ENCODE measurements at places on chromosomes 13 and 19.

- no peak for DNase-seq
Observed at GRCh38 chr19:42306646-42307045, 4.2 kb upstream of the PAFAH1B3 start.

GRCh38 chr19:41997121-41997850 lies 3.3 kb upstream of the ATP1A3 start:
- DNase-seq: no peak

GRCh38 chr19:11069561-11069960 lies 19.7 kb upstream of the LDLR start:
- DNase-seq: no peak

- DNase-seq: no peak
Observed at GRCh38 chr19:8074501-8074900, 21.9 kb downstream of the CCL25 start.

DNA sequence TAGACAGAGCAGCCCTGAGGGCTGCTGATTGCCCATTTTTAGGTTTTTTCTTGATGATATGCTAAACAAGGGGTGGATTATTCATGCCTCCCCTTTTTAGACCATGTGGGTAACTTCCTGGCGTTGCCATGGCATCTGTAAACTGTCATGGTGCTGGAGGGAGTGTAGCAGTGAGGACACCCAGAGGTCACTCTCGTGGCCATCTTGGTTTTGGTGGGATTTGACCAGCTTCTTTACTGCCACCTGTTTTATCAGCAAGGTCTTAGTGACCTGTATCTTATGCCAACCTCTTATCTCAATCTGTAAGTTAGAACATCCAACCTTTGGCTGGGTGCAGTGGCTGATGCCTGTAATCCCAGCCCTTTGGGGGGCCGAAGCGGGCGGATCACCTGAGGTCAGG lies 148.0 kb downstream of the PTPRS start:
- no peak for DNase-seq

GRCh38 chr13:34030782-34031181 lies 212.8 kb downstream of the RFC3 start:
- DNase-seq: no peak

DNA sequence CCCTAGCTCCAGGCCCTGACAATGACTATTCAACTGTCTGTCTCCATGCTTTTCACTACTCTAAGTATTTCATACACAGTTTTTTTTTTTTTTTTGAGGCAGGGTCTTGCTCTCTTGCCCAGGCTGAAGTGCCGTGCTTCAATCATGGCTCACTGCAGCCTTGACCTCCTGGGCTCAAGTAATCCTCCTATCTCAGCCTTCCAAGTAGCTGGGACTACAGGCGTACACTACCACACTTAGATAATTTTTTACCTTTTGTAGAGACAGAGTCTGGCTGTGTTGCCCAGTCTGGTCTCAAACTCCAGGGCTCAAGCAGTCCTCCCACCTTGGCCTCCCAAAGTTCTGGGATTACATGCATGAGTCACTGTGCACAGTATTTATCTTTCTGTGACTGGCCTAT lies 815.4 kb downstream of the DACH1 start:
- no peak for DNase-seq

DNA sequence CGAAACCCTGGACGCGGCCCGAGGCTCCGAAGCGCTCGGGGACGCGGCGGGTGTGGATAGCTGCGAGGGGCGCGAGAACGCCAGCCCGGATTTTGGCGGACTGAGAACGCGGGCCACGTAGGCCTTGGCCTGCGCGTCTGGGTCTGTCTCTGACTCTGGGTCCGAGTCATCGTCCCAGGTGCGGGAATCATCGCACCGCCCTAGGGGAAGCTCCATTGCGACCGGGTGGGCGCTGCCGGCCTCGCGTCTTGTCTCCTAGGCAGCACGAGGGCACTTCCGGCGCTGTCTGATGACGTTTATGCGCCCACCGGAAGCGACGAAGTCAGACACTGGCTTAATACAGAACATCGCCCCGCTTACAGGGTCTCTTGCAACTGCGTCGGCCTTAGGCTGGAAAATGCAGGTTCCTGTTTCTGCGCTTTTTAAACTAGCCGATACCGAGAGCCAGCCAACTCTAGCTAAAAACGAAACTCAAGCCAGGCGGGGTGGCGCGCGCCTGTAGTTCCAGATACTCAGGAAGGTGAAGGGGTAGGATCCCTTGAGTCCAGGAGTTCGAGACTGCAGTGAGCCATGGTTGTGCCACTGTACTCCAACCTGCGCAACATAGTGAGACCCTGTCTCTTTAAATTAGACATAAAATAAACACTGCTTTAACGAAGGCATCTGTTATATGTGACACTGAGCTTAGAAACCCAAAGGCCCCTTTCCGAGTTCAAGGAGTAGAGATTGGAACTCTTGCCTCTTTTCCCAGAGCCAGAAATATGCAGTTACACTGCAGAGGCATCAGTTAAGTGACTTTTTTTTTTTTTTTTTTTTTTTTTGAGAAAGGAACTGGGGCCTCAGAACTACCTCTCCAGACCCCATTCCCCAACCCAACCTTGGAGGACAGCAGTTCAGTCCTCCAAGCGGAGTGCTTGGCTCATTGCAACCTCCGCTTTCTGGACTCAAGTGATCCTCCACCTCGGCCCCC lies at the start of gene FBXW9:
Gene FBXW9, minus strand, starts transcription at position 266 of the 970 bp plus-strand sequence. Its CDS starts 50 bp downstream, at position 216.
- peak; percentile 97 for DNase-seq

DNA sequence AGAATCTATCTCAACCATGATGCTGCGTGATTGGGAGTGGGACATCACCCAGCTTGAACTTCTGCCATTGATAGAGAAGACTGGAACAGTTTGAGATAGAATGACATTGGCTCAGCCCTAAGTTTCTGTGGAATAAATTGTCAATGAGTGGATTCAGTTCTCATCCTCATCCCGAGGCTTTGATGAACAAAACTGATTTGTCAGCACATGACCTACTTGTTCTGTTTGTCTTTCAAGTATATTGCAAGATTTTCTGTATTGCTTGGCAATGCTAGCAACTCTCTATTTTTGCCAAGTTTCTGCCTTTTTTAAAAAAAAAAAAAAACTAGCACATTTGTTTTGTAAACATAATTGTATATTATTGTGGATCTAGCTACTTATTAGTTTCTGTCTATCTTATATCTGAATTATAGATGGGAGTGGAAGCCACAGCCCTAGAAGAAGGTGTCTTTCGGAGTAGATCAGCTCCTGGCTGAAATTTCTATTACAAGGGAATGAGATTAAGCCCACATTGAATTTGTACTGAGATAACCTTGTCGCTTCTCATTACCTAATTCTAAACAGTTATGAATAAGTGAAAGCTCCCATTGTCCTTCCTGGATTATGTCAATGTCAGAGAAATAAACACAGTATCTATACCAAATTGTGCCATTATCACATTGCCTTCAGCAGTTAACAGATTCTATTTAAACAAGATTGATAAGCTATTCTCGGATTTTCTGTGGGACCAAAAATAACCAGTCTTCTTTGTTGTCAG lies 166.1 kb downstream of the TNFSF13B start:
- DNase-seq: no peak

DNA sequence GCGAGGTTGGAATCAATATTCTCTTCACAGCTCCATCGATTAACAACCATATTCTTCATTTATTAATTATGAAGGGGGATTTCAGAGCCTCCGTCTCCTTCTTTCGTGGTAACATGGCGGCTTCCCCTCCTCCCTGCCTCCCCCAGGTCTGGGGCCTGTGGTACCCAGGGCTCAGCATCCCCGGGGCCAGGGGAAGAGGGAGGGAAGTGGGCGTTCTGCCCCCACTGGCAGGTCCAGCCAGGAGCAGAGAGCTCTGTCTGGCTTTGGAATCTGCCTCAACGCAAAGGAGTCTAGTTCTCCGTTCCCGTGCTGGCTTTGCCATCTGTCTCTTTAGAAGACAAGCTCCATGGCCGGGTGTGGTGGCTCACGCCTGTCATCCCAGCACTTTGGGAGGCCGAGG lies 37.8 kb upstream of the ONECUT3 start:
- no peak for DNase-seq

DNA sequence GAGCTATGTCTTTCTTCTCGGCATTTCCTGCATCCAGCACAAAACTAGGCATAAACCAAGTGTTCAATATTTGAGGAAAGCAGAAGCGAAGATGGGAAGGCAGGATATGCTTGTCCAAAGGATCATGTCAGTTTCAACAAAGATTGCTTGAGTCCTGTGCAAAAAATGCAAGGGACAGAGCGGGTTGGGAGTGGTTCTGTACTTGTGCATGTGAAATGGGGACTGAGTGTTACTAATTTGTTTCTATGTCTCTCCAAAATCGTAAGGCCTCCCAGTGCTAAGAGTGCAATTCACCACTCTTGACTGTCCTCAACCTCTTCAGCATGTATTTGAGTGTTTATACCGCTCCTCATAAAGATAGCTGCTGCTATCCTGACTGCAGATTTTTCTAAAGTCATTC lies 166.2 kb downstream of the DLEU7 start:
- no peak for DNase-seq

GRCh38 chr13:108083056-108083455 lies 132.3 kb downstream of the LIG4 start:
- DNase-seq: no peak

DNA sequence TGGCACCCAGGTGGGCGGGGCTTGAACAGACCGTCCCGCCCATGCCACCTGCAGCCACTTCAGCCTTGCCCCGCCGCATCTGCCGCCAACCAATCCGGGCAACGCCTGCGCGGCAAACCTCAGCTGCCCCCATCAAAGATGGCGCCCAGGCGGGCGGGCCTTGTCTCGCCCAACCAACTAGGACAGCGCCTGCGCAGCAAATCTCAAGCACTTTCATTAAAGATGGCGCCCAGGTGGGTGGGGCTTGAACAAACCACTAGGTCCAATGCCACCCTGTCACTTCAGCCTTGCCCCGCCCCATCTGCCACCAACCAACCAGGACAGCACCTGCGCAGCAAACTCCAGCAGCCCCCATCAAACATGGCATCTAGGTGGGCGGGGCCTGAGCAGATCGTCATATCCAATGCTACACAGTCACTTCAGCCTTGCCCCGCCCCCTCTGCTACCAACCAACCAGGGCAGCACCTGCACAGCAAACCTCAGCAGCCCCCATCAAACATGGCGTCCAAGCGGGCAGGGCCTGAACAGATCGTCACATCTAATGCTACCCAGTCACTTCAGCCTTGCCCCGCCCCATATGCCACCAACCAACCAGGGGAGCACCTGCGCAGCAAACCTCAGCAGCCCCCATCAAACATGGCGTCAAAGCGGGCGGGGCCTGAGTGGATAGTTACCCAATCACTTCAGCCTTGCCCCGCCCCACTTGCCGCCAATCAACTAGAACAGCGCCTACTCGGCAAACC lies 1.4 kb downstream of the PEG3 start:
- no peak for DNase-seq

DNA sequence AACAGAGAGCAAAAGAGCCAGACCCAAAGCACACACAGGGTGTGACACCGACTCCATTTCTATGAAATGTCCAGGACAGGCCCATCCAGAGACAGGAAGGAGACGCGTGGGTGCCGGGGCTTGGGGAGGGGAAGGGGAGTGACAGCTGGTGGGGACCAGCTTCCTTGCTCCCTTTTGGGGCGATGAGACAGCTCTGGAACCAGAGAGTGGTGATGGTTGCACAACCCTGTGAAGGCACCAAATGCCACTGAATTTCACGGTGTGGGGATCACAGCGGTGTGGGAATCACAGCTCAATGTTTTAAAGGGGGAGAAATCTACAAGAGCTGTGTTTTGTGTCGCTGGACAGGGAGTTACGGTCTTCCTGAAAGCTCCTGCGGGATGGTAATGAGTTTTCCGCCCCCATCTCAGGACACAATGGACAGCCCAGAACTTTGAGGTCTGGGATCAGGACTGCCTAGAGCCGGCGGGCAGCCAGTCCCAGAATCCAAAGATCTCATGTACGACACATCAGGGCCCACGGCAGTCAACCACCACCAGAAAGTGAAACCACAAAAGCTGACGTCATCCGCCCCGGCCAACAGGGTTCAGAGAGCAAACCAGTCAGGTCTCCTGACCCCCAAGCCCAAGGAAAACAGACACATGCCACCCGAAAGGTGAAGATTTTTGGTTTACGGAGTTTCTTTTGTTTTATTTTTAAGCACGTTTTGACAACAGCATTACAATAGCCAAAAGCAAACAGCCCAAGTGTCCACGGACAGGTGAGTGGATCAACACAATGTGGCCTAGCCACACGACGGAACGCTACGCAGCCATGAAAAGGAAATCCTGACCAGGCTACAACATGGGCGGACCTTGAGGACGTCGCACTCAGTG lies 7.3 kb downstream of the SGTA start:
- no peak for DNase-seq
